Ascending aorta (tissue), 2 donors: ENCODE measurements at places on chromosomes 16 and 17. TPM values are rescaled to one million over a fixed set of nuclear protein-coding genes. Genes with fewer than 3 reads are reported as not detected.

GRCh38 chr16:89899879-89900481 is 18.7 kb upstream of the MC1R start:
- no peaks in the 10 kb centered on the region for H3K27me3 ChIP-seq
- H3K36me3 ChIP-seq, result peaks cover 82% of the 10 kb centered on the region
- no peaks in the 10 kb centered on the region for H3K4me1 ChIP-seq

DNA sequence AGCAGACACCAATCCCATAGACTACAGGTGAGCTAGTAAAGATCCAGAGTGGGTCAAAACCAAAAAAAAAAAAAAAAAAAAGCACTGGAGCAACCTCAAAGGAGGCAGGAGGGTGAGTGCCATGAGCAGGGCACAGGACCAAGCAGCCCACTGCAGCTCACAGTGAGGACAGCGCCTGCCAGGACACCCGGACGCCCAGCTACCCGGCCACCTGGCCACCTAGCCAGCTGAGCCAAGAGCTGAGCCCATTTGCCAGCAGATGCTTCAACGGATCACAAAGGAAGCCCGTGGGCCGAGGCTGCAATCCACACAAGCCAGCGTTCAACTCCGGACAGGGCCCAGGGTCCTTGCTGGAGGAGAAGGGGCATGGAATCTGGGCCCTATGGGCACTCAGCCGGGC is 15.1 kb downstream of the AXIN1 start:
- no peak overlapping the region for H3K27ac ChIP-seq
- no peak for DNase-seq
- no peak overlapping the region for H3K4me3 ChIP-seq
- no peaks in the 10 kb centered on the region for H3K4me1 ChIP-seq
- no peaks in the 10 kb centered on the region for H3K36me3 ChIP-seq

DNA sequence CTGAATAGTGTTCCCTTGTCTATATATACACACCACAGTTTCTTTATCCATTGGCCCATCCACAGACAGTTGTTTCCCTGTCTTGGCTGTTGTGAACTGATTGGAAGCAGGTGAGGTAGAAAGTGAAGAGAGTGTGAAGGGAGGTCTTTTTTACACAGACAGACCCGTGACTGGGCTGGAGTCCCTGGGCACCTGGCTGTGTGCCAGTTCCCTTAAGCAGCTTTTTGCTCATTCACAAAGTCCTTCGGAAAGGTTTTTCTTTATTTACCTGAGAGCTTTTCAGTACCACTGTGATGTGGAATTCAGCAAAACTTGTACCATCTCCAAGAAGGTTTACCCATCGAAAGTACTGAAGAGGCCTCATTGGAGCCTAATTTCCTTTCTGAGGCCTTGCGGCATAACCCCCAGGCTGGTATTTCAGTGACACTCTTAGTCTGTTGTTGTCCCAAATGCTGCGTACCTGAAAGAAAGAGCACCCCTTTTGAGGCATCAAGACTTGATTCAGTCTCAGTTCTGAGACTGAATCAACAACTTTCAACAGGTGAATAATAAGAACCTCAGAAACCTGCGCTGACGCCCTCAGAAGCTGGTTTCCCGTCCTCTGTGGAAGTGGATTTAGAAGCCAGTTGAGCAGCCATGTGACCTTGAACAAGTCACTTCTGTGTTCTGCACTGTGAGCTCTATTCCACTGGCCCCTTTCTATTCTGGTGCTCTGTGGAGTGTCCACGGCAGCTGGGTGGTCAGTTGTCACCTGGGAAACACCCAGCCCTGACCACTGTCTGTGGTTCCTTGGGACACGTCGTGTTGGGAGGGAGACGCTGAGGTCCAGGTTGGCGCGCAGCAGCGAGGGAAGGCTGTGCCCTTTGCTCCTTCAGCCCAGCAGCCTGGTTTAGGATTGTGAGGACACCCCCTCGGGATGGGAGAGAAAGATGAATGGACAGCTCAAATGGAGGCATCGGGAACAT is 53.9 kb upstream of the CRISPLD2 start:
- H3K36me3 ChIP-seq, result peaks cover 58% of the 10 kb centered on the region
- no peaks in the 10 kb centered on the region for H3K27me3 ChIP-seq
- H3K4me3 ChIP-seq, result no peak overlapping the region
- H3K27ac ChIP-seq, result no peak overlapping the region
- DNase-seq, result no peak
- no peaks in the 10 kb centered on the region for H3K4me1 ChIP-seq

HS3ST2 gene
- total RNA-seq, result 9.0 TPM

CNOT1 gene
- total RNA-seq, result 324 TPM

BRICD5 gene
- total RNA-seq, result 1.4 TPM

ALDH3A2 gene
- total RNA-seq, result 189 TPM

MYH3 gene
- total RNA-seq, result 0.32 TPM

BAIAP3 gene
- total RNA-seq, result 0.64 TPM
